ENCODE measurements at places on chromosomes 7 and 10. TPM values are rescaled to one million over a fixed set of nuclear protein-coding genes. Genes with fewer than 3 reads are reported as not detected.

DNA sequence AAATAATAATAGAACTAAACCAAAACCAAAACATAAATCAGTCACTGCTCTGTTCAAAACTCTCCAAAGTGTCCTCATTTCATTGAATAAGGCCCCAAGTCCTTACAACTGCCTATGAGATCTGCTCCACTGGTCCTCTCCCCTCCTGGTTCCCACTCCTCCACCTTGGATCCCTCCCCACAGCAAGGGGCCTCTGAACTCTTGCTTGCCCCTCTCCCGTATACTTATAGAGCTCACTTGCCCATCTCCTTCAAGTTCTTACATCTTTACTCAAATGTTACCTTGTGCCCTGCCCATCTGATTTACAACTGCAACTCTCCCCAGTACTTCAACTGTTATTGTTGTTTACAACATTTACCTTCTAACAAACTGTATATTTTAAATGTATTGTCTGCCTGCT lies 819 bp downstream of the POLD2 start:
- peak overlapping the region; percentile 88 for H3K4me3 ChIP-seq
- H3K27me3 ChIP-seq = peaks cover 13% of the 10 kb centered on the region
- peak overlapping the region; percentile 84 for H3K27ac ChIP-seq

DNA sequence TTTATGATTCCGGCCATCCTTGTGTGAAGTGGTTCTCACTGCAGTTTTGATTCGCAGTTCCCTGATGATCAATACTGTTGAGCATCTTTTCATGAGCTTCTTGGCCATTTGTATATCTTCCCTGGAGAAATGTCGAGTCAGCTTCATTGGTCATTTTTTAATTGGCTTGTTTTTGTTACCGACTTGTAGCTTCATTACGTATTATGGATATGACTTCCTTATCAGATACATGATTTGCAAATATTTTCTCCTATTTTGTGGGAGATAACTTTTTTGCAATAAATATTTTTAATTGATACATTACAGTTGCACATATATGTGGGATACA lies 27.4 kb upstream of the TPK1 start:
- H3K27me3 ChIP-seq = peaks cover 15% of the 10 kb centered on the region
- no peak overlapping the region for H3K4me3 ChIP-seq
- no peaks in the 10 kb centered on the region for H3K36me3 ChIP-seq
- H3K27ac ChIP-seq = no peak overlapping the region
- DNase-seq = no peak
- H3K4me1 ChIP-seq = no peaks in the 10 kb centered on the region

POM121C gene
- 93.6 TPM for total RNA-seq

CDNF gene
- total RNA-seq = 0.62 TPM

MSS51 gene
- 2.5 TPM for total RNA-seq

GRCh38 chr7:108109221-108109908 lies 20.8 kb downstream of the LAMB4 start:
- H3K4me1 ChIP-seq = no peaks in the 10 kb centered on the region
- DNase-seq = peak; percentile 70
- no peak overlapping the region for H3K4me3 ChIP-seq
- H3K27ac ChIP-seq = no peak overlapping the region
- peaks cover 9% of the 10 kb centered on the region for H3K27me3 ChIP-seq

DNA sequence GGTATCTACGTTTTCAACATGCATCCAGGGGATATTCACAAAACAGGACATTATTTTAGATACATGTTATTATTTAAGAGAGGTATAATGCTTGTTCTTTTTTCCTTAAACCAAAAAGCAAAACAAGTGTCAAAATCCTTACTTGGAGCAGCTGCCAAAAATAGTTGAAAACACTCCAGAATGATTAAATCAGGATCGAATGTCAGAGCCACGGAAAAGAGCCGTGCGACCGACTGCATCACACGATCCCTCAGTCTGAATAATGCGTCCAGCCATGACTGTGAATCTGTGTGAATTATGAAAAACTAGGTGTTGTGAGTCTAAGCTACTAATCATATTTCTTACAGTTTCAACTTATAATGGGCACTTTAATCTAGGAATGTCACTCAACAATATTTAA lies 126.0 kb downstream of the PARD3 start:
- no peak overlapping the region for H3K27ac ChIP-seq
- H3K36me3 ChIP-seq = no peaks in the 10 kb centered on the region
- no peak for DNase-seq
- H3K4me1 ChIP-seq = no peaks in the 10 kb centered on the region
- no peaks in the 10 kb centered on the region for H3K27me3 ChIP-seq
- no peak overlapping the region for H3K4me3 ChIP-seq

DNA sequence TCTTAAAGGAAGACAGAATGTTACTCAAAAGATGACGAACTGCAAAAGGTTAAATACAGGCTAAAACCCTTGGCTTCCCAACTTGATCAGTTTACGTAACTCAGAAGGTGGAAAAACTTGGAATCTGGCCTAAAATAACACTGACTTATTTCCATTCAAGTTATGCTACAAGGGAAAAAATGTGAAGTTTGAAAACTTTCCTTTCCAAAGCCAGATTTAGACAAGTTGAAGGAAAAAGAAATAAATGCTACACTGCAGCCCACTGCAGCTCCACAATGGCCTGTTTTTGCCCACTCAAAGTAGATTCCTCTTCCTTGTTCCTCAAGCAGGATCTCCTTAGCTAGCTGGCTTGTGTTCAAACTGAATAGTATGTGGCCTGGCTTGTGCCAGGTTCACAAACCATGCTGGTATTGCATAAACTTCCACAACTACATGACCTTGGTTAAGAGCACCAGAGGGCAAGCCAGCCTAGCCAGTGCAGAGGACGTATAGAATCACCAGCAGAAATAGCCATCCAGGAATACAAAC lies 166.2 kb downstream of the CPEB3 start:
- no peaks in the 10 kb centered on the region for H3K36me3 ChIP-seq
- H3K27me3 ChIP-seq = no peaks in the 10 kb centered on the region

BAIAP2L1 gene
- 1.3 TPM for total RNA-seq

- DNase-seq = peak; percentile 97
- H3K27ac ChIP-seq = peak overlapping the region; percentile 95
- H3K27me3 ChIP-seq = no peaks in the 10 kb centered on the region
These were observed 36.7 kb upstream of the KCTD7 start for GRCh38 chr7:66591799-66592596.

TMEM213 gene
- total RNA-seq = not detected

- DNase-seq = peak; percentile 92
- H3K27me3 ChIP-seq = no peaks in the 10 kb centered on the region
- H3K27ac ChIP-seq = no peak overlapping the region
- peaks cover 39% of the 10 kb centered on the region for H3K4me1 ChIP-seq
These were observed 91.0 kb downstream of the ALOX5 start for GRCh38 chr10:45464958-45465567.

- no peaks in the 10 kb centered on the region for H3K4me1 ChIP-seq
- H3K27ac ChIP-seq = no peak overlapping the region
- no peak overlapping the region for H3K4me3 ChIP-seq
- no peak for DNase-seq
These were observed 226.5 kb downstream of the RPS24 start for GRCh38 chr10:78260141-78260540.

RELN gene
- total RNA-seq = not detected

DNA sequence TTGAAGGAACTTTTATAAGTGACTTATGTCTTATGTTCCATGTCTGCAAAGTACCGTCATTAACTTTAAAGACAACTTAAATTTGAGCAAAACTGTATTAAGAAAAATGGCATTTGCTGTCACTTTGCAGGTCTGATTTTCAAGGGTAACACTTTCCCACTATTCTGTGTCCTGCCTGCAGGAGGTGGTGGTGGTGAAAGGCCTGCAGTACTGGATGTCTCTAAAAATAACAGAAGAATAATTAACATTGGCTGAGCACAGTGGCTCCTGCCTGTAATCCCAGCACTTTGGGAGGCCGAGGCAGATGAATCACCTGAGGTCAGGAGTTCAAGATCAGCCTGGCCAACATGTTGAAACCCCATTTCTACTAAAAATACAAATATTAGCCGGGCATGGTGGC lies 13.2 kb upstream of the PTER start:
- peaks cover 3% of the 10 kb centered on the region for H3K4me1 ChIP-seq
- no peak overlapping the region for H3K4me3 ChIP-seq

- H3K27me3 ChIP-seq = peaks cover 26% of the 10 kb centered on the region
- H3K4me1 ChIP-seq = no peaks in the 10 kb centered on the region
- no peaks in the 10 kb centered on the region for H3K36me3 ChIP-seq
- no peak overlapping the region for H3K4me3 ChIP-seq
- DNase-seq = no peak
- no peak overlapping the region for H3K27ac ChIP-seq
These were observed 67.8 kb downstream of the NAMPT start for GRCh38 chr7:106216923-106217542.

TMEM184A gene
- not detected for total RNA-seq

GRCh38 chr7:108662783-108663362 lies 93.2 kb downstream of the DNAJB9 start:
- no peaks in the 10 kb centered on the region for H3K36me3 ChIP-seq
- no peaks in the 10 kb centered on the region for H3K27me3 ChIP-seq
- no peak overlapping the region for H3K27ac ChIP-seq
- H3K4me1 ChIP-seq = no peaks in the 10 kb centered on the region
- DNase-seq = no peak

ZNF488 gene
- total RNA-seq = not detected

GRCh38 chr10:97907830-97908229 lies 58.2 kb downstream of the GOLGA7B start:
- peaks cover 7% of the 10 kb centered on the region for H3K27me3 ChIP-seq
- no peak overlapping the region for H3K27ac ChIP-seq
- H3K4me1 ChIP-seq = no peaks in the 10 kb centered on the region
- H3K36me3 ChIP-seq = no peaks in the 10 kb centered on the region
- H3K4me3 ChIP-seq = no peak overlapping the region
- no peak for DNase-seq

DNA sequence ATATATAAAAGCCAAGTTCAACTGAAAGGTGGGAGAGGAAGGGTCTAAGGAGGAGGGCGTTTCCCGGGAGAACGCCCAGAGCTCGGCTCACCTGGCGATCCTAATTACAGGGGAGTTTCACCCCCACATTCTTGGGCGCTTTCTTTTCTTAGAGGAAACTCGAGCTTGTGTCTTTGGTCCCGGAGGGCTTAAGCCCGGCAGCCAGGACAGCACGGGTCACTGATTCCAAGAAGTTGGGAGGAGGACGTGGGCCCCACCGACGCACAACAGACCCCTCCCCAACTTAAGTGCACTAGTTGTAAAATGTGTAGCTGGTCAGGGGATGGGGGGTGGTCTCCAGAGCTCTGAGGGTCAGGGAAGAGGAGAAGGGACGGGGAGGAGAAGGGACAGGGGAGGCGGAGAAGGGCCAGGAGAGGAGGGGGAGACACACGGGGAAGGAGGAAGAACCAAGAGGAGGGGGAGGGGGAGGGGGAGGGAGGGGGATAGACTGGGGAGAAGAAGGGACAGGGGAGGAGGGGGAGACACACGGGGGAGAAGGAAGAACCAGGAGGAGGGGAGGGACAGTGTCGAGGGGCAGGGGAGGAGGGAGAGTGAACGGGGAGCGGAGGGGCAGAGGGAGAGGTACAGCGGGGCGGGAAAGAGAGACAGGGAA lies 874 bp downstream of the BAIAP2L1 start:
- H3K4me1 ChIP-seq = no peaks in the 10 kb centered on the region
- H3K4me3 ChIP-seq = peak overlapping the region; percentile 48
- peak overlapping the region; percentile 39 for H3K27ac ChIP-seq
- H3K27me3 ChIP-seq = peaks cover 16% of the 10 kb centered on the region
- no peak for DNase-seq

DNA sequence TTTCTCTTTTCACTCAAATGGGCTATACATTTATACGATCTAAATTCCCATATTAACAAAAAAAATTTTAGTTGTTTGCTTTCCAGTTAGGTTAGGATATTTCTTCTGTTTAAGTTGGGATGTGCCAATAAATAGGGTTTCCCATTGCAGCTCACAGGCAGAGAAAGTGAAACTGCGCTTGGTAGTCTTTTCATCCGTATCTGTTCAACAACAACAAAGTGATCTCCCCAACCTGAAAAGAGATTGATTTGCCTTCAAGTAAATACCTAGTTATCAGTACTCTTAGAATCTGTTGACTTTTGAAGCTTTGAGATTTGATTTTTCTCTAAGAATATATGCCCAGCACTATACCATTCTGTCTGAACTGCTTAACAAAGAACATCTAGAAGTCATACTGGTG lies 143.4 kb downstream of the DYNC1I1 start:
- no peak overlapping the region for H3K4me3 ChIP-seq
- peaks cover 15% of the 10 kb centered on the region for H3K27me3 ChIP-seq
- H3K4me1 ChIP-seq = peaks cover 4% of the 10 kb centered on the region

DNA sequence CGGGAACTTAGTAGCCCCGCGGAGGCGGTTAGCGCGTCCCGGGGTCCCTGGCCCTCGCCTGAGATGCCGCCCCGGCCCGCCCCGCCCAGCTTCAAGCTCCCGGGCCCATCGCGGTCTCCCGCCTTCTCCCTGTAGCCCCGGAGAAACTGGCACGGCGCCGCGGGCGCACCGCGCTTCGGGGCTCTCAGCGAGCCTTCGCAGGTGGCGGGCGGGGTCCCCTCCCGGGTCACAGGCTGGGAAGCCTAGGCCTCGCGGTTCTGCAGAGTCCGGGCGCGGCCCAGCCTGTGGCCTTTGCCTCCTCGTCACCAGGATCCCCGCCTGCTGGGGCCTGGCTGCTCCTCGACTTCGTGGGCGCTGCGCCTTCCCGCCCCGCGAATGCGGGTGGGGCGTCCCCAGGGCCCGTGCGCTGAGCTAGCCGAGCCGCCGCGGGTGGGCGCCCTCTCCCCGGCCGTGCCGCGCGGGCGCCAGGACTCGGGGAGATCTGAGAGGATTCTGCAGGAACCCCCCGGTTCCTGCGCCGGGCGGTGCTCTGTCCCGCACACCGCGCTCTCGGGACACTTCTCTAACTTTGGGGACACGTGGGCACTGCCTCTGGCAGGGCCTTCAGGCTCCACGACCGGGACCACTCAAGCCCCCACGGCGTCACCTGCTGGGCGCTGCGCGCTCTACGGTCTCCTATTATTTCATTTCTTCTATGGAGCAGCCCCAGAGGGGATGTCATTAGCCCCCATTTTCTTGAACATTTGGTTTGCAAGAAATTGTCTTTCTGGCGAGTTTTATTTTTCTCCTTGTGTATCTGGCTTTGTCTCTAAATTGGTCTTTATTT lies 682 bp upstream of the RGS10 start:
- peaks cover 20% of the 10 kb centered on the region for H3K27me3 ChIP-seq
- peak; percentile 89 for DNase-seq
- H3K27ac ChIP-seq = peak overlapping the region; percentile 91
- peak overlapping the region; percentile 79 for H3K4me3 ChIP-seq
- peaks cover 10% of the 10 kb centered on the region for H3K36me3 ChIP-seq

KCNK18 gene
- not detected for total RNA-seq

DNA sequence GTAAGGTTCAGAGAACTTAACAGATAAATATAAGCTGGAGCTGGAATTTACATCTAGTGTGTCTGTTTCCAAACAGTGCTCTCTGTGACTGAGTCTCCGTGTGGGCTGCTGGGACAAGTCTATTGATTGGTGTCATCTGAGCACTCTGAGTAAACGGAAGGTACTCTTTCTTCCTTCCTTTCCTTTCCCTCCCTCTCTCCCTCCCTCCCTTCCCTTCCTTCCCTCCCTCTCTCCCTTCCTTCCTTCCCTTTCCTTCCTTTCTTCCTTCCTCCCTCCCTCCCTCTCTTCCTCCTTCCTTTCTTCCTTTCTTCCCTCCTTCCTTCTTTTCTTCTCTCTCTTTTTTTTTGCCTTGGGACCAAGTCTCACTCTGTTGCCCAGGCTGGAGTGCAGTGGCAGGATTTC lies 61.8 kb downstream of the ANKRD61 start:
- H3K27me3 ChIP-seq = peaks cover 29% of the 10 kb centered on the region
- H3K27ac ChIP-seq = no peak overlapping the region
- H3K36me3 ChIP-seq = no peaks in the 10 kb centered on the region
- DNase-seq = no peak
- H3K4me1 ChIP-seq = peaks cover 2% of the 10 kb centered on the region
- no peak overlapping the region for H3K4me3 ChIP-seq

All from activated CD4-positive, alpha-beta T cell treated with anti-CD3 and anti-CD28 coated beads, Interleukin-2, amount 10 ng/mL, durations not matched to agents 24 days and 14 days (primary cell).